ENCODE measurements at places on chromosomes 11 and 22. TPM values are rescaled to one million over a fixed set of nuclear protein-coding genes. Genes with fewer than 3 reads are reported as not detected.

DNA sequence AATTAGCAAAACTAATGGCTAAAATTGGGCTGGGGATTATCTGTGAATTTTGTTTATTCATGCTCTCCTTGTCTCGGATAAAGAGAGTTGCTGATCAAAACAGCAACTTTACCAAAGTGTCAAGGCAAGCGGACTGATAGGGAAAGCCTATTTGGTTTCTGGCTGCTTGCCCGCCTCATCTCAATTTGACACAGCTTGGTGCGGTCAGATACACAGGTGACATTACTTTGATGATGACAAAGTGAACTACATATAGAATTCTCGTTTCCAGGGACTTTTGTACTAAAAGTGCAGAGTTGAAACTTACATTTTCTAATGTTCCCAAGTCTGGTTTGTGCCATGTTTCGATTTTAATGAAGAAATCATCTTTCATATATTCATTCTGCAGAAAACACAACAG is 22.8 kb downstream of the PITPNB start:
- peaks cover 90% of the 10 kb centered on the region for H3K36me3 ChIP-seq
- no peak for DNase-seq
- H3K4me3 ChIP-seq = no peak overlapping the region
- no peak overlapping the region for H3K27ac ChIP-seq
- no peaks in the 10 kb centered on the region for H3K27me3 ChIP-seq

GRCh38 chr11:12085371-12086251 is 24.8 kb upstream of the MICAL2 start:
- no peak for DNase-seq
- H3K4me3 ChIP-seq = no peak overlapping the region
- peaks cover 7% of the 10 kb centered on the region for H3K4me1 ChIP-seq
- no peak overlapping the region for H3K27ac ChIP-seq

DNA sequence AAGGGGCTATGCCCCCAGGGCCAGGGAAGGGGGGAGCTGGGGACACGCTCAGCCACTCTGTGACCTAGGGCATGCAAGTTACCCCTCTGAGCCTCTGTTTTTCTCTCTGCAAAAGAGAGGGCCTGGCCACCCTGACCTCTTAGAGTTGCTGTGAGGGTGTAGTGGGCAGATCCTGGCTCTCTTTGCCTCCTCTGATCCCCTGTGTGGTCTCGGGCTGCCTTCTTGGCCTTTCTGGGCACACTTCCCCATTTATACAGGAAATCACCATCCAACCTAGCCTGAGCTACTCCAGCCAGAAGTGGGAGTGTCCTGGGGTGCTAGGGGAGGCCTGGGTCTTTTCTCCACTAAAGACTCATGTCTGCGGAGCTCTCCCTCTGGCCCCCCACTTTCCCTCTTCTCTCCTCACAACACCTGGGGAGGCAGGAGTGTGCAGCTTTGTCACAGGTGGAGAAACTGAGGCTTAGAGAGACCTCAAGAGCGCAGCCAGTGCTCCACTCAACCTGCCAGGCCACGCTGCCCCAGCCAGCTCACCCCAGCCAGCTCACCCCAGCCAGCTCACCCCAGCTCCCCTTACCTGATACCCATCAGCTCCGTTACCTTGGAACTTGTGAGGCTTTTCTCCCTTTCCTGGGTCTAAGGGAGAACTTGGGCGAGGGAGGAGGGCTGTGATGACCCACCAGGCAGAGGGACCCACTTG is 1.4 kb downstream of the AIFM3 start:
- no peaks in the 10 kb centered on the region for H3K36me3 ChIP-seq
- peaks cover 80% of the 10 kb centered on the region for H3K27me3 ChIP-seq
- DNase-seq = no peak
- peaks cover 4% of the 10 kb centered on the region for H3K4me1 ChIP-seq
- no peak overlapping the region for H3K27ac ChIP-seq

Gene VSIG10L2
- total RNA-seq = not detected
